ENCODE measurements at places on chromosomes 3 and 15.

- DNase-seq, result no peak
- H3K27ac ChIP-seq, result no peak overlapping the region
- H3K27me3 ChIP-seq, result no peaks in the 10 kb centered on the region
- no peaks in the 10 kb centered on the region for H3K4me1 ChIP-seq
Observed at GRCh38 chr3:183295211-183295610, 42.2 kb downstream of the B3GNT5 start.

- H3K36me3 ChIP-seq, result peaks cover 6% of the 10 kb centered on the region
- H3K27ac ChIP-seq, result peak overlapping the region; percentile 73
- H3K4me3 ChIP-seq, result no peak overlapping the region
- no peaks in the 10 kb centered on the region for H3K27me3 ChIP-seq
Observed at GRCh38 chr3:4829031-4829394, 150.2 kb upstream of the BHLHE40 start.

DNA sequence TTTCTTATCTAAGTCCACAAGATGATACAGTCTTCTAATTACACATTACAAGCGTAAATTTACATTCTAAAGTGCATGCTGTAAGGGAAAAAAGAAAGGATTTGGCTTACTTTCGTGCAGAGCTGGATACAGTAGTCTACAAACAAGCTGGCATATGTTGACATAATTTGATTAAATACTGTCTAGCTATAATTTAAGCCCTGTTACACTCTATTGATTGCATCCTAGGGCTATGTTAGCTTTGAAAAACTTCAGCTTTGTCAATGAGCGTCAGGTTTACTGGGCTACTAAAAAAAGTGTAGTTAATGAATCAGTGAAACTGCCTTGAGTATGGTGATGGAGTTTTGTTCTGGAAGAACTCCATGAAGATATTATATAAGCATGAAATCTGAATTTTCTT lies 24.5 kb upstream of the PLCL2 start:
- no peaks in the 10 kb centered on the region for H3K27me3 ChIP-seq
- no peak for DNase-seq
- no peak overlapping the region for H3K4me3 ChIP-seq
- no peak overlapping the region for H3K27ac ChIP-seq
- H3K36me3 ChIP-seq, result no peaks in the 10 kb centered on the region
- no peaks in the 10 kb centered on the region for H3K4me1 ChIP-seq

- H3K4me1 ChIP-seq, result peaks cover 8% of the 10 kb centered on the region
- H3K36me3 ChIP-seq, result no peaks in the 10 kb centered on the region
- H3K4me3 ChIP-seq, result no peak overlapping the region
- H3K27ac ChIP-seq, result no peak overlapping the region
- no peak for DNase-seq
Observed at GRCh38 chr3:181701096-181701495, 10.6 kb upstream of the SOX2 start.

DNA sequence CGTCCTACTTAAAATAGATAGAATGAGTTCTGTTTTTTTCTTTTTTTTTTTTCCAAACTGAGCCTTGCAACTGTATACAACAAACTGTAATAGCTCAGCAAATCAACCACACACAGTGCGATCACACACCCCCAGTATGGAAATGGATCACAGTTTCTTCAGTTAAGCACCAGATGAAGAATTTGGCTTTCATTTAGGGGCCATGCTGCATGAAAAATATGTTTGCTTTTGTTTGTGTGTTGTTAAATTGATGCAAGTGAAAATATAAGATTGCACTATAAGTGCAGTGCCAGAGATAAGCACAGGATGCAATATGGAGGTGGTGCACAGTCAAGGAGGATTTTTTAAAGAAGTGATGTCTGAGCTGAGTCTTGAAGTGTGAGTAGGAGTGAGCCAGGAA lies 17.8 kb downstream of the CCDC54 start:
- no peak overlapping the region for H3K4me3 ChIP-seq
- H3K36me3 ChIP-seq, result no peaks in the 10 kb centered on the region
- DNase-seq, result no peak
- no peaks in the 10 kb centered on the region for H3K4me1 ChIP-seq
- H3K27ac ChIP-seq, result no peak overlapping the region
- peaks cover 2% of the 10 kb centered on the region for H3K27me3 ChIP-seq

- H3K27ac ChIP-seq, result no peak overlapping the region
- H3K27me3 ChIP-seq, result no peaks in the 10 kb centered on the region
- no peak for DNase-seq
- H3K4me1 ChIP-seq, result no peaks in the 10 kb centered on the region
Observed at GRCh38 chr3:89565098-89565497, 457.7 kb downstream of the EPHA3 start.
